ENCODE measurements at places on chromosomes 1 and 21.
A peak's percentile ranks its signal among the peaks of the same experiment; 100 is the strongest.

DNA sequence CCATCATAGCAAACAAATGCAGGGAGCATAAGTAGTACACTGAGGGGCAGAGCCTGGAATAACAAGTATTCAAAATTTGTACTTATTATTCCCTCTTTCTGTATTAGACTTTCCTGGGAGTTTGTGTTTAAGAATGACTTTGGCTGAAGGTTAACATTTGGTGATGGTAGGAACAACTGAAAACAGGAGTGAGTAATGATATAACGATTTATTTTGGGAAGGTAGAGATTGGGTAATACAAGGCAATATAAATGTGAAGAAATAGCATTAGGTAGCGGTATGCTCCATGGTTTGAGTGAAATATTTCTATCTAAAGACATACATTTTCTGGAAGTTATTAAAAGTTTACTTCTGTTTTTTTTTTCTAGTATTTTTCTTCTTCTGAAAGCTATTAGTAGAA lies 18.5 kb upstream of the C1orf21 start:
- no peak for DNase-seq

DNA sequence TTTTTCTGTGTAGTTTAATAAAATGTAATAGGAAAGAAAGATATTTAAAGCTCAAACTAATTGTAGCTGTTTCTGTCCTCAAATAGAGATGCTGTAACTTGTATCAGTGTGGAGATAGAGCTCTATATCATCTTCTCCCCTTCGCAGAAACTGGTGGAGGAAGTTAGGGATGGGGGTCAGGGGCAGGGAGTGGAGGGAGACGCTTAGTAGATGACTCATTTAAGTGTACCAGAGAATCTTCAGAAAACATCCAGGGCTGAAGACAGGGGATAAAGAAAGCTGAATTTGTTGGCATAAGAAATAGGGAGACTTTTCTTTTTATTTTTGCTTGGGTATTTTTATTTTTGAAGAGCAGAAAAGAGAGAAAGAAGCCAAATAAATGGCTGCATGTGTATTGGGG lies 282.6 kb upstream of the DPYD start:
- DNase-seq: no peak

GRCh38 chr1:245875581-245876261 lies 631.4 kb downstream of the SMYD3 start:
- no peak for DNase-seq

- DNase-seq: no peak
These were observed 53.2 kb upstream of the CFAP126 start for GRCh38 chr1:161420763-161421455.

DNA sequence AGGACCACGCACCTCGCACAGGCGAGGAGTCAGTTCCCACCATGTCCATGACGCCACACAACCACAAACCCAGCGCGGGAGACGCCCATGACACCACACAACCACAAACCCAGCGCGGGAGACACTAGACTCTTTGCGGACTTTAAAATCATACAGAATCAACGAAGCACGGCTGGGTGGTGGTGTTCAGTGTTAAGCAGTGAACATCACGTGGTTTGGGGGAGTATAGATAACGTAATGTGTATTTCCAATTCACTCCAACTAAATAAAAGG lies 19.2 kb downstream of the PTTG1IP start:
- DNase-seq: no peak

DNA sequence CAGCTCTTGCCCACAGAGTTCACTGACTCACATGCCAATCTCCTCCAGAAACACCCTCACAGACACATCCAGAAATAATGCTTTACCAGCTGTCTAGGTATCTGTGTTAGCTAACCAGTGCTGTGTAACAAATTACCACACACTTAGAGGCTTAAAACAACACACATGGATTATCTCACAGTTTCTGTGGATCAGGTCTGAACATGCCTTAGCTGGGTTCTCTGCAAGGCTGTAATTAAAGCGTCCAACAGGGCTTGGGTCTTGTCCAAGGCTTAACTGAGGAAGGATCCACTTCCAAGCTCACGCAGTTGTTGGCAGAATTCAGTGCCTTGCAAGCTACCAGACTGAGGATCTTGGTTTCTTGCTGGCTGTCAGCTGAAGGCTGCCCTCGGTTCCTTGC lies 92.5 kb upstream of the RGS4 start:
- no peak for DNase-seq

DNA sequence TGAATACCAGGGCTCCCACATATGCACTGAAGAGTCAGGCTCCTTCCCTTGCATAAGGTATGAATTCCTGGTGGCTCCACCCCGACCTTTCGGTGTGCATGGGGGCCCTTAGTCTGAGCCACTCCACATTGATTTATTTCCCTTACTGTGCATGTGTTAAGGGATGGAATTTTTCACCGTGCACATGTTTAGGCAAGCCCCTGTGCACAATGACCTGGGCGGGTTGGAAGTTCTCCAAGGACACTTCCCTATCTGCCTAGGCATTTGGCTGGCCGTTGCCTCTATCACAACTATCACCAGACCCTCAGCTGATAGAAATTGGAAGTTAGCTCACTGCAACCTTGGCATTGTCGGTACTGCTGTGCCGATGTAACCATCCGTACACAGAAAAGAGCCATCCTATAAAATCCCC lies 9.7 kb downstream of the S100A6 start:
- DNase-seq: no peak

DNA sequence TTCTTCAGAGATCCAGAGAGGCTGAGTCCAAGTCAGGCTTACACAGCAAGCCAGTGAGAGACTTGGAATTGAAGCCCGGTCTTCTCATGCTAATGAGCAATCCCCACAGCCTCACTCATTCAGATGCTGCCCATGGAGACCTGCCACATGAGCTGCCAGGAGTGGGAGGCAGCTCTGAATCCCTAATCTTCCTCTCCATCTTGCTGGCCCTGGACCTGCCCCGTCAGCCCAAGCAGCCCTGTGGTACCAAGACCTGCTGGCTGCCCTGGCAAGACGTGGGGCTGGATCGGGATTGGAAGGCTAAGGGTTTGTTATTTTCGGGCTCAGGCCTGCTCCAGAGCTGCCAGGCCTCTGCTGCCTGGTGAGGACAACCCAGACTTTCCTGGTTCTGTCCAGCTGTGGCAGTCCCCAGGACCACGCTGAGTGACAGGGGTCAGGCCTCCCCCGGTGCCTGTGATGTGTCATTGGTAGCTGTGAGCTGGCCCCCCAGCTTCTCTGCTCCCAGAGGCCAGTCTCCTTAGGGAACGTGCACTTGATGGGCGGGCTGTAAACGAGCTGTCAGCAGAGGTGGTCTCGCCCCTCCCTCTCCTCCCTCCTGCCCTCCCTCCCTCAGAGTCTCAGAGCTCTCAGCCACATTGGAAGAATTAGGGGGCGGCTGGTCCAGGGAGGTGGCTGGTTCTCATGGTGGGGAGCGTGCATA lies 135.0 kb downstream of the FOXD2 start:
- DNase-seq: no peak

GRCh38 chr1:226650236-226650841 lies 88.7 kb downstream of the ITPKB start:
- no peak for DNase-seq

- peak; percentile 66 for DNase-seq
These were observed 255.9 kb downstream of the FAF1 start for GRCh38 chr1:50704126-50704525.

GRCh38 chr1:59653968-59654367 lies 160.8 kb upstream of the HOOK1 start:
- DNase-seq: peak; percentile 13

DNA sequence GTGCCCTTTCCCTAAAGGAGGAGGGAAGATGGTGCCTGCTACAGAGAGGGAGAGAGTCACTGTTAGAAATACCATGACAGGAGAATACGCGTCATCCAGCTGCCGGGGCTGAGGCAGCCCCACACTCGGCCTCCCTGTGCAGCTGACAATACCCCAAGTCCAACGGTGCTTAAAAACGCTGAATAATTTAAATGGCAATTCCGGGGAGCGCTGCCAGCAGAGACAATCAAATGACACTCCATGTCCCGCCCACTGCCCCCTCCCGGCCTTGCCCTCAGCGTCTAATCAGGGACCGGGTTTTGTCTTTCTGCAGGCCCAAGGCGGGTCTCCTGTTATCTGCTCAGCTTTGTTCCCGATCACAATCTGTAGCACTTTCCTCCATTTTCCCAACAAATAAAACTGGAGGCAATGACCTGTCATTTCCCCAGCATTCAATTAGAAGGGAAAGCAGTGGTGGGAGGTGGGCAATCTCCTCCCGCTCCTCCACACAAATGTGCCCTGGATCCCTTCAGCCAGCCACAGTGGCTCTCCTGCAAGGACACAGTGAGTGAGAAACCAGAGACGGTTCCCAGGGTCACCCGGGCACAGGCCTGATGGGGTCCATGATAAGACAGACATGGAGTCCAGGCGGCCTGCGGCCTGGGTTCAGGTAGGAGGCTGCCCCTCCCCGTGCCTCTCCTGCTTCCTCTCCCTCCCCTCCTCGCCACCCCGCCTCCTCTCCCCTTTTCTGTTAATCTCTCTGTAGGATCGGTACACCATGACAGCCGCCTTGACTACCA lies 42.7 kb upstream of the AJAP1 start:
- DNase-seq: no peak

- no peak for DNase-seq
These were observed 78.6 kb downstream of the JAK1 start for GRCh38 chr1:64887689-64888217.

DNA sequence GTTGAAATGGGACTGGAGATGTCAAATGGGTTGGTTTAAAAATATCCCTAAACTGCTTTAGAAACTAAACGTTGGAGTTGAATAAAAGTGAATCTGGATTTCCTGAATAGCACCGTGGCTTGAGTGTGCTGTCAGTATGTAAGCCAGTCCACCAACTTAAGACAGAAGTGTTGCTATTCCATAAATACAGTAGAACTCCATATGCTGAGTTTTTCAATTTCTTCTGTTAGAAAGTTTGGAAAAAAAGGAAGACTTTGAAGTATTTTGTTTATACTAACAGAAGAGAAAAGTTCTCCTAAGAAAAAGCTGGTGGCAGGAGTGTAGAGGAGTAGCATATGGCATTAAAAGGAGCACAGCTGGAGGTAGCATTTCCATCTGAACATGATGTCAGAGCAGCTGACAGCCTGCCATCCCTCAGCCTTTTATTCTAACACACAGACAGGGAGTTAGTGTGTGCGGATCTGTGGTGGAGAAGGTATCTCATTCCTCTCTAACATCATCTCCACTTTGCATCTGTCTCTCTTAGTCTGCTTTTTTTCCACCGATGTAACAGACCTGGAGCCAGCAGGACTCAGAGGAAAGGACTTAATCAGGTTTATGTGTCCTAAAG lies at the start of gene ZBTB18:
Gene ZBTB18 (plus strand): TSS at position 449 of the 610 bp plus-strand sequence. CDS start 149 bp downstream, at position 598.
- no peak for DNase-seq

DNA sequence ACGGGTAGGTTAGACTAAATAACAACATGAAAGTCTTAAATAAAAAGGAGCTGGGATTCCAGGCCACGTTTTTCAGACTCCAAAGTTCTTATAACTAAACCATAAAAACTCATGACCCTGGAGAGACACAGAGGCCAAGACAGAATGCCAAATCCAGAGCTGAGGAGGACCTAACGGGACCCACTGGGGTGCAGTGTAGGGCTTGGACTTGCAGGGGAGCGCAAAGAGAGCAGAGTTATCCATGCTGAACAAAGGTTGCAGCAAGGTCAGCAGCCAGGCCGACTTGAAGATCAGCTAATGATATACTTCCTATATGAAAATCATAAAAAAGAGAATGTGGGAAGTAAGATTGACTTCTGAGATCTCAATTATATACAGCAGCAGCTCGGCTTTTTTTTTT lies 237.1 kb downstream of the TM2D1 start:
- no peak for DNase-seq

DNA sequence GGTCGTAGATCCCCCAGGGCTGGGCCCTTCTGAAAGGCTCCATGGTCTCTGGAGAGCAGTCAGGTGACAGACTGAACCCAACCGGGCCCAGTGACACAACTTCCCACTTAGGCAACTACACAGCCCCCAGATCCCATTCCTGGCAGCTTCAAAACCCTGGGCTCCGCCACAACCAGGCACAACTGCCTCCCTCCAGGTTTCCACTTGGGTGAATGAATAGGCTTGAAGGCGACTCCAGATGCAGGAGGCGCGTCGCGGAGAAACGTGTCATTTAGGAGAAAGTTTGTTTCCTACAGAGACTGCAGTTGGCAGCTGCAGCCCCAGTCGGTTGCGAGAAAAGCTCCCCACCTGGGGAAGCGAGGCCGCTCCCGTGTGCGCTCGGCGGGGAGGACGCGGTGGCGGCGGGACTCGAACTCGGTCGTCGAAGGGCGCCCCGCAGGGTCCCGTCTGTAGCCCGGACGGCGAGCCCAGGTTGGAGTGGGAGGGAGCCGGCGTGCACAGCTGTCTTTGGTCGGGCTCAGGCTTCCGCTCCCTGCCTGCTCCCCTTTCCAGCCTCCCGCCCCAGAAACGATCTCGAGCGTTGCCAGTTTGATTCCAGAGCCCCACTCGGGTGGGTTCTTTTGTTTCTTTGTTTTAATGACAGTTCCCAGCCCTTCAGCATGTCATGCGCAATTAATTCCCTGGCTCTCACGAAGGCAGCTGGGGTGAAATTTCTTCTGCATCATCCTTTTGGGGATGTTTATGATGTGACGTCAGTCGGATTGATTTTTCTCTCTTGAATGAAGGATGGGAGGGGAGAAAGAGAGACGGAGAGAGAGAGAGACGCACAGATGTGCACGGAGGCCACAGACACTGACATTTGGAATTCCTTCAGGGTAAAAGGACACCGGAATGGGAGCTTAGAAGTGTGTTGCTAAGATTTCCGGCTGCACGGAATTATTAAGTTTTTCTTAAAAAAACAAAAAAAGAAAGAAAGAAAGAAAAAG lies 862 bp upstream of the SGIP1 start:
- DNase-seq: peak; percentile 63

DNA sequence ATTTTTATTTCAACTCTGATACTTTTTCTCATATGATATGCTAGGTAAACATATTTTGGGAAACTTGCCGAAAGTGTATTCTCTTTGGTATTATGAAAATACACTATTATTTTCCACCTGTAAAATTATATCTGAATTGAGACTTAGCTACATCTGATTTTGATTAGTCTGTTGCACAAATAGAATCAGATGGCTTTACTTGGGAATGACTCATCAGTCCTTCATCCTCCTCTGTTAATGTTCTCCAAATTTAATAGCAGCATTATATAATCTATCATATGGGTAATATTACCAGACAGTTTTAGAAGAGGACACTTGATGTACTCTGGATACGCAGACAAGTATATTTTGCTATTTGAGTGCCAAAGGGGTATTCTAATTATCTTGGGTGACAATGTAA lies 245.3 kb downstream of the CTH start:
- peak; percentile 19 for DNase-seq

DNA sequence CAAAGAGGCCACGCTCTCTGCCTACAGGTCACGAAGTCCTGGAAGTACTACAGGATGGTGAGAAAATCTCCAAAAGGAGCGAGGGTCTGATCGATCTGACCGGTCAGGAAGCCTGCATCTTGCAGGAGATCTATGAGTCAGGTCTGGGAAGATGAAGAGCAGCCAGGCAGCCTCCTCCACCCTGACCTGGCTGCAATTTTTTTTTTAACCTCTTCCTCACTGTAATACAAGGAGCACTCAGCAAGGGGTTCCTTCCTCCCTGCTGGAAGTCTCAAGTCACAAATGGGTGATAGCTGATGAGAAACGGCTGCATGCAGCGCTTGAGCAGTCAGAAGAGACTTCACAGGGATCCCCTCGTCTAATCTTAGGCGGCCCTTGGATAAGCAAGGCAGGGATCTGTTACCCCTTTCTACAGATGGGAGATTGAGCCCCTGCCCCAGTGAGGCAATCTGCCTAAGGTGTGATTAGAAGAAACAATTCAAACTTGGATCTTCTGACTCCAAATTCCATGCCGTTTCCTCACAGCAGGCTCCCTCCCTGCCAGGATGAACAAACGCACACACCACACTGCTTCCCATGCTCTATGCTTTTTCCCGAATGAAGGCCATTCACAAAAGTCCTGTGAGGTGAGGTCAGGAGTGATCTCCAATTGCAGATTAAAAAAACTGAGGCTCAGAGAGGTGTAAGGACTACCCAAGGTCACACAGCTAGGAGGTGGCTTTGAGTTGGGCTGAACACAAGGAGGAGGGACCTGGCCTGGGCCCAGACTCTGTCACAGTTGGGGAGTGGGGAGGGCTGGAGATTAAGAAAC lies 48.3 kb downstream of the ECE1 start:
- no peak for DNase-seq
